Aorta (tissue), 5 donors: ENCODE measurements at places on chromosomes 3 and 15. TPM values are rescaled to one million over a fixed set of nuclear protein-coding genes. Genes with fewer than 3 reads are reported as not detected.

- H3K27me3 ChIP-seq, result no peaks in the 10 kb centered on the region
- no peak within 1 kb of the TSS for H3K27ac ChIP-seq
- H3K36me3 ChIP-seq, result no peaks in the 10 kb centered on the region
- no peaks in the 10 kb centered on the region for H3K4me1 ChIP-seq
- no peak within 1 kb of the TSS for H3K4me3 ChIP-seq
- no peak for DNase-seq
These were observed at the start of gene USP50 for GRCh38 chr15:50546566-50546965. Gene USP50, minus strand, starts transcription at chr15:50546666. Its CDS starts 141 bp downstream, at chr15:50546525.

DNA sequence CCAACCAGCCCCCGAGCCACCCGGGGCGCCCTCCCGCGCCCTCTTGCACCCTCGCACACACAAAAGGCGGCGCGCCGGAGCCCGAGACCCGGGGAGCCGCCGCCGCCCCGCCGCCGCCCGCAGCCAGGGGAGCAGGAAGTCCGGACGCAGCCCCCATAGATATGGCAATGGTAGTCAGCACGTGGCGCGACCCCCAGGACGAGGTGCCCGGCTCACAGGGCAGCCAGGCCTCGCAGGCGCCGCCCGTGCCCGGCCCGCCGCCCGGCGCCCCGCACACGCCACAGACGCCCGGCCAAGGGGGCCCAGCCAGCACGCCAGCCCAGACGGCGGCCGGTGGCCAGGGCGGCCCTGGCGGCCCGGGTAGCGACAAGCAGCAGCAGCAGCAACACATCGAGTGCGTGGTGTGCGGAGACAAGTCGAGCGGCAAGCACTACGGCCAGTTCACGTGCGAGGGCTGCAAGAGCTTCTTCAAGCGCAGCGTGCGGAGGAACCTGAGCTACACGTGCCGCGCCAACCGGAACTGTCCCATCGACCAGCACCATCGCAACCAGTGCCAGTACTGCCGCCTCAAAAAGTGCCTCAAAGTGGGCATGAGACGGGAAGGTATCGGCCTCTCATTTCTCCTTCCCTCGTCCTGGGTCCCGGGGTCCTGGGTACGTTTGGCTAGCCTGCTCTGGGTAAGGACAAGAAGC is 1.6 kb downstream of the NR2F2 start:
- no peaks in the 10 kb centered on the region for H3K4me1 ChIP-seq
- peak overlapping the region; percentile 98 for H3K4me3 ChIP-seq
- H3K27ac ChIP-seq, result peak overlapping the region; percentile 98

- no peaks in the 10 kb centered on the region for H3K36me3 ChIP-seq
- H3K4me3 ChIP-seq, result no peak overlapping the region
- H3K27ac ChIP-seq, result no peak overlapping the region
- H3K27me3 ChIP-seq, result no peaks in the 10 kb centered on the region
- no peak for DNase-seq
These were observed 63.1 kb upstream of the UBE3A start for GRCh38 chr15:25501828-25502446.

DNA sequence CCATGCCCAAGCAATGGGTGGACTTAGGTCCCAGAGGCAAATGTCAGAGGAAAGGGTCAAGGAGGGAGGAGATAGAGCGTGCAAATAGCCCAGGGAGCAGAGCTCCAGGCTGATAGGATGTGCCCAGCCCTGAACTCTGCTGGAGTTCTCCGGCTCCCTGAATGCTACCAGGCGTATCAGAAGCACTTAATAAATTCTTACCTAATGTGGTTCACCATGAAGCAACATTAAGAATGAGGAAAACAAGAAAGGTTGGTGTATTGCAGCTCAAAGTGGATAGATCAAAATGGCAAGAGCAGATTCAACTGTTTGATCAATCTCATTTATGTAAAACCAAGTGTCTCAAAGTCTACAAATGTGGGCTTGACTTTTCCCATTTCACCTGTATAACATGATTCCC is 38.3 kb downstream of the PXYLP1 start:
- H3K4me1 ChIP-seq, result no peaks in the 10 kb centered on the region
- no peak for DNase-seq
- no peak overlapping the region for H3K27ac ChIP-seq
- H3K4me3 ChIP-seq, result no peak overlapping the region

DNA sequence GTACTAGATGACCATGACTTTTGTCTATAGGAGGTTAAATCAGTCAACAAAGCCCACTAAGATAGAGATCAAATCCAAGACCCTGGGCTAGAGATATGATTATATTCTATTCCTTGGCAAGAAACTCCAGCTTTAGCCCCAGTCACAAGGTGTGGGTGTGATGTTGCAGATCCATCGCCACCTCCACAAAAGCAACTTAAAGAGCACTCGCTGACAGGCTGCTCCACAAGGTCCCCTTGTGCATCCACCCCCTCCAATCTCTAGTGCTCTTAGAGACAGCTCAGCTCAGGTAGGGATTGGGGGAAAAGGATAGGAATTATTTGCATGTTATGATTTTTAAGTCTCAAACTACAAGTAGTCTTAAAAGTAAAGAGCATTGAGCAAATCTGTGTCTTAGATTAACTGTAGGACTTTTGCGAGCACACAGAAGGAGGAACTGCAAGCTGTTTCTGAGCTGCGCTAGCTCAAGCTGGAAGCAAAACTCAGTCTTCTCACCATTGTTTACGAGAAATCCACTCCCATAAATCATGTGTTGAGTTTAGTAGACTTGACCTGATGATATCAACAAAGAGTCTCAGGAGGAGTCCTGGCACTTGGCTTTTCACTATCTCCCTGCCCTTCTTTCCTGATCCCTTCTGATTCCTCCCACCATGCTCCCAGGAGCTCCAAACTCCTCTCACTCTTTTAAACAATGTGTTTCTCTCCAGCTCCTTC is 177.6 kb downstream of the STAC start:
- DNase-seq, result no peak
- no peak overlapping the region for H3K4me3 ChIP-seq
- no peaks in the 10 kb centered on the region for H3K36me3 ChIP-seq
- no peaks in the 10 kb centered on the region for H3K4me1 ChIP-seq

DNA sequence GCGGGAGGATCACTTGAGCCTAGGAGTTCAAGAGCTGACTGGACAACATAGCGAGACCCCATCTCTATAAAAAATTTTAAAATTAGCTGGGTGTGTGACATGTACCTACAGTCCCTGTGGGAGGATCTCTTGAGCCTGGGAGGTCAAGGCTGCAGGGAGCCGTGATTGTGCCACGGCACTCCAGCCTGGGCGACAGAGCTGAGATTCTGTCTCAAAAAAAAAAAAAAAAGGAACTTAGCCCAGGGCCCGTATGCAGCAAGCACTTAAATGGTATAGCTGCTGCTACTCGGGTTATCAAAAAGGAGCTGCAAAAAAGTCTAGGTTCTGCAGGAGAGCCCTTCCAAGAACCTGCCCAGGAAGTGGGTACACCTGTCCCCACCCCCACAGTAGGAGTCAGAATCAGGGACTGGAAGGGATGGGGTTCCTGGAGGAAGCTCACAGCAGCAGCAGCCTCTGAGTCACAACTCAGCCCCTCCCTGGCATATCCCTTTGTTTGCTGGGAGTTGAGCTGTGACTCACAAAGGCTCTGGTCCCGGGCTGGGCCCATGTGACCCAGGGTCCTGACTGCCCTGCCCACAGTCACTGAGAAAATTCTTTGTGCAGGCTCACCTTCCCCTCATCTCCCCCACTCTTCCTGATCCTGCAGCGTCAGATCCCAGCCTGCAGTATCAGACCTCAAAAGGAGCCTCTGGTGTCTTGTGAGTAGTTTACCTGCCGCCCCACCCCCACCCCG is at the start of gene SPATA12:
TSS of gene SPATA12 (plus strand) at position 576 of the 733 bp plus-strand sequence. CDS start 13,031 bp downstream, outside the sequence.
- no peaks in the 10 kb centered on the region for H3K36me3 ChIP-seq
- no peak within 1 kb of the TSS for H3K27ac ChIP-seq
- H3K4me3 ChIP-seq, result no peak within 1 kb of the TSS
- peak; percentile 83 for DNase-seq

DNA sequence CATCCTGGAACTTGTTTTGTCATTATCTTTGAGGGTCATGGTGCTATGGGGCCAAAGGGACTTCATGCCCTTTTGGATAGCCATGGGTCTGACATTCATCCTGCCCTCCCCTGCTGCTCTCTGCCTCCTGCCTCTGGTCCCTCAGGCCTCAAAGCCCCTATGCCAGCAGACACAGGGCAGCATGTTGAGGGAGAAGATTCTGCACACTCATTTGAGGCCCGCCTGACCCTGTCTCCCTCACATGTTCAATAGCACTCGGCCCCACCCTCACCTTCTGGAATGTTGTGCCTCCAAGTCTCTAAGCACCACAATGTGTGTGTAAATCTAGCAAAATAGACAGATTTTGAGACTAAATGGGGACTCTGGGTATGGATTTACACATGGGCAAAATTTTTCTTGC is 178.7 kb upstream of the ANKRD28 start:
- H3K27me3 ChIP-seq, result no peaks in the 10 kb centered on the region
- H3K4me3 ChIP-seq, result no peak overlapping the region
- DNase-seq, result no peak
- no peak overlapping the region for H3K27ac ChIP-seq
- H3K4me1 ChIP-seq, result no peaks in the 10 kb centered on the region

DNA sequence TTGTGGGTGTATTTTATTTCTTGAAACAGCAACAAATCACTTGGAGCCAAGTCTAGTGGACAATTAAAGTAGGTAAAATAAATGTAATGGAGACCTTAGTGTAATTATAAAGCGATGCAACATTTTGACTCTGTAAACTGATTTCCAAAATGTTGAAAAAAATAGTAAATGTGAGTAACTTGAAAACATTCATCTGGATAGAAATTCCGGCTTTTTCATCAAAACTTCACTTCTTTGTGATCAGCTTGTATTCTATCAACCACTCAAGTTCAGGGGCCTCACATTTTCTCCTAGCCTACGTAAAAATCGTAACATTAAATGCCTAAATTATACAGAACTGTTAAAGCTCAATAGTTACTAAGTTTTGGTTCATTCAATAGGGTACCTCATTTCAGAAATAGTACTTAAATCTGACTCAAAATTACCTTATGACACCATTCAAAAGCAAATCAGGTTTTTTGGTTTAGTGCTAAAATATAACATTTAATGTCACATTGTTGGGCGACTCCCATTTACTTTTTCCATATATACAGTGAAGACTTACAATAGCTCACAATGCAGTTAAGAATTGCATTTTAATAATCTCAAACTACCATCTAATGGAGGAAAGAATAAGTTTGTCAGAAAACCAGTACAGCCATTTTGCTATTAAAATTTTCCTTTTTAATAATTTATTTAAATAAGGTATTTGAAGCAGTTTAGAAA is 12.7 kb downstream of the CCNL1 start:
- DNase-seq, result no peak
- no peaks in the 10 kb centered on the region for H3K27me3 ChIP-seq
- H3K36me3 ChIP-seq, result peaks cover 16% of the 10 kb centered on the region
- no peak overlapping the region for H3K27ac ChIP-seq

GRCh38 chr3:30819067-30819798 is 75.2 kb downstream of the GADL1 start:
- H3K4me1 ChIP-seq, result peaks cover 2% of the 10 kb centered on the region
- H3K4me3 ChIP-seq, result no peak overlapping the region
- H3K27me3 ChIP-seq, result no peaks in the 10 kb centered on the region
- no peak for DNase-seq
- no peak overlapping the region for H3K27ac ChIP-seq

The SNX33 gene
- total RNA-seq, result 59.5 TPM

The GPR62 gene
- total RNA-seq, result not detected

The MYEF2 gene
- total RNA-seq, result 105 TPM

The ZNF80 gene
- 0.15 TPM for total RNA-seq
